Activated CD4-positive, alpha-beta T cell treated with anti-CD3 and anti-CD28 coated beads, Interleukin-2, amount 10 ng/mL, durations not matched to agents 7 days and 5 days (primary cell): ENCODE measurements at places on chromosomes 6 and 20. TPM values are rescaled to one million over a fixed set of nuclear protein-coding genes. Genes with fewer than 3 reads are reported as not detected.
A peak's percentile ranks its signal among the peaks of the same experiment; 100 is the strongest.

GRCh38 chr6:32415521-32416019 is 8.6 kb upstream of the BTNL2 start:
- peak; percentile 81 for DNase-seq

GRCh38 chr6:42352856-42353564 is 98.7 kb downstream of the TRERF1 start:
- DNase-seq, result no peak

DNA sequence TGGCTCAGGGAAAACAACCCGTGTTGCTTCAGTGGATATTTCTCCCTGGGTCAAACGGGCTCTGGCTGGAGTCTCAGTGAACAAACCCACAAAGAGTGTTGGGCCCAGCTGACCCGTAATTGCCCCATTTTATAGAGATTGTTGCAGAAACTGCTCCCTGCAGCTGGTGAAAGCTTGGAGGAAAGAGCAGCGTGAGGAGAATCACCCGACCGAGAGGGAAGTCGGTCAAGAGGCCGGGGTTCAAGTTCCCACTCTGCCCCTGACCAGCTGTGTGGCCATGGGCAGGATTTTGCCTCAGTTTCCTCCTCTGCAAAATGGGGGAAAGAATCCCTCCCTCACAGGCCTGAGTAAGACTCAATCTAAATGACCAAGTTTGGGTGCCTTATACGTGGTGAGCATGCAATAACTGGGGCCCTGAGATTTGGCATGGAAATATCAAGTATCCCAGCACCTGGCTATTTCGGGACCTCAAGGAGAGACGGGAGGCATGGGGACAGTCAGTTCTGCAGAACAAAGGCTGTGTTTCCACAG is 1.7 kb upstream of the TGM2 start:
- DNase-seq, result no peak

DNA sequence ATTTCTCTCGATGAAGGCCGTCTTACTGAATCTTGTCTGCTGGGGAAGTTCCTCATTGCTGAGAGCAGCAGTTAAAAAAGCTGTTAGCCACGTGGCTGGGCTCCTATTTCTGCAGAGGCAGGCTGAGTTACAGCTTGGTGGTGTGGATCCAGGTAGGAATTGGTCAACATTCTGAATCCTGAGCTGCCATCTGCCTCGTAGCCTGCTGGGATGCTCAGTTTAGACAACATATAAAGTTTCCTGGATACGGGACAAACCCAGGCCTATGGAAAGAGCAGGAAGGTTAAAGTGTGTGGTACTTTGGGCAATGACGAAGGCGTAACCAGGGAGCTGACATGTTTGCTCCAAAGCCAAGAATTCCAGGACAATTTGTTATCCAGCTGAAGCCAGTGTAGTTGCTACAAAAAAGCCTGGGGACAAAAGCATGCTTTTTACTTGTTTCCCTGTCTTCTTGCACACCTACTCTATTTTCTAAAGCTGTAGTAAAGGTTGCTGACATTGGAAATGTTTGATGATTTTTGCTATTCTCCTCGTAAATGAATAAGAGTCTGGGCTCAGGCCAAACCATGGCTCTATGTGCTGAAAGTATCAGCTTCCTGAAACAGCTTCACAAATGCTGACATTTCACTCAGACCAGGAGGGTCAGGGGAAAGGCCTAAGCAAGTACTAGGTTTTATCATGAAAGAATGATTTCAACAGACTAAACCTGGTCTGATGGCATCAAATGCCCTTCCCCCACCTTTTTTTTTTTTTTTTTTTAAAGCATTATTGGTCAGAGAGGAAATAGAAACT is 12.4 kb upstream of the MYLK2 start:
- no peak for DNase-seq

GRCh38 chr6:27825025-27825793 is 87.0 kb downstream of the OR2B2 start:
- DNase-seq, result no peak

GRCh38 chr6:39075807-39076622 is 27.4 kb downstream of the GLP1R start:
- no peak for DNase-seq

- no peak for DNase-seq
Observed at GRCh38 chr20:38267901-38268514, 7.5 kb upstream of the KIAA1755 start.

- no peak for DNase-seq
Observed at GRCh38 chr20:60751826-60752225, 500.2 kb upstream of the CDH4 start.

- peak; percentile 35 for DNase-seq
Observed at GRCh38 chr6:49606721-49607390, 29.8 kb downstream of the RHAG start.

DNA sequence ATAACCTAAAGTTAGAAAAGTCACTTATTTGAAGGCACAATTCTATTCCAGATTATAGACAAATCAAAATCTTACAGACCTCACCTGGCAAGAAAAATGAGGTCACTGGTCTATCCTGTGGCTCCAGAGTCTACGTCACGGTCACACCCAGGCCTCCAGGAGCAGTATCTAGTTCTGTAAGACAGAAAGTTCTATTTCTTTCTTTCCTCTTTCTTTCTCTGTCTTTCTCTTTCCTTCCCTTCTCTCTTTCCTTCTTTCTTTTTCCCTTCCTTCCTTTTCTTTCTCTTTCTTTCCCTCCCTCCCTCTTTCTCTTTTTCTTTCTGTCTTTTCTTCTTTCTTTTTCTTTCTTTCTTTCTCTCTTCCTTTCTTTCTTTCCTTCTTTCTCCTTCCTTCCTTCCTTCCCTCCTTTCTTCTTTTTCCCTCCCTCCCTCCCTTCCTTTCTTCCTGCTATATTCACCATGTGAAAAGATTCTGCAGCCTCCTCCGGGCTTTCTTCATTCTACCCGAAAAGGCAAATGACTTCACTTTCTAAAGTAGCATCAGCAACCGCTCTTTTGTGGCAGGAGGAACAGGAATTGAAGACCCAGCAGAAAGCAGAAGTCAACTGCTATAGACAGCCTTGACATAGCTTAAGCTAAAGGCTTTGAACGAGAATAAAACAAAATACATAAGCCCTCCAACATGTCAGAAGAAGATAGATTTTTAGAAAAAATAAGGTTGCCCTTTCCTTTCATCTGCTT is 83.9 kb upstream of the SIRPG start:
- DNase-seq, result no peak

DNA sequence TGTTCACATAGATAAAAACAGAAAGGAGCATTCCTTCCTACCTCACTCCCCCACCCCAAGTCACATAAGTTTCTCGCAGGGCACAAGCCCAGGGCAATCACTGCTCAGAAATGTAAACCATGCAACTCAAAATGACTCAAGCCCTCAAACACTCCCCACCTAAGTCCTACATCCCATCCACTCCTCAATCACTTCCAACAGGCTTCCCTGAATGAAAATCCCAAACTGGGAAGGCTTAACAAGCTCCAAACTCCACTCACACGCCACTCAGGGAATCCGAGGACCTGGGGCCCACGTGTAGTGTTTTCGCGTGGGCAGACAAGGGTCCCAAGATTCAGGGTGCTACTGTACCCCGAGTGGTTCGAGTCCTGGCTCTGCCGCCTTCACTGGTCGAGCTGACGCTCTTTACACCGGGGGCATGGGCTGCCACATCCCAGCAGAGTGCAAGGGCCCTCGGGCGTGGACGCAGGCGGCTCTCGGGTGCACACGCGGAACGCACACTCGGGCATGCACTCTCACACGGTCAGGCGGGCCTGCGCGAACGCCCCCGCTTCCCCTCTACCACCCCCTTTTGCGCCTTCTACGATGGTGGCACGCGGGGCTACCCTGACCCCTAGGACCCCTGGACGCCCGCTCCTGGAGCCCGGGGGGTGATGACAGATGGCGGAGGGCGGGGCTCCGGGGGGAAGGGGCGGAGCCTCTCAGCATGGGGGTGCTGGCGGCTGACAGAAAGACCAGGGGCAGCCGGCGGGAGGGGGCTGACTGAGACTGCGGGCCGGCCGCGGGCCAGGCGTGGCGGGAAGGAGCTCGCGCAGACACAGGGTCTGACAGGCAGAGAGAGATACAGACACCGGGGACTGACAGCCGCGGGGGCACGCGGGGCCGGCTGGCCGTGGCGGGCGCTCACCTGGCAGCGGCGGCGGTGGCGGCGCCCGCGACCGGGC is 657 bp downstream of the ZHX3 start:
- DNase-seq, result peak; percentile 76

ARMH2 gene
- 1.8 TPM for total RNA-seq

SLC22A7 gene
- total RNA-seq, result not detected

WFDC5 gene
- not detected for total RNA-seq

MRAP2 gene
- total RNA-seq, result not detected

NFYA gene
- 33.8 TPM for total RNA-seq

SPATA25 gene
- 0.84 TPM for total RNA-seq

GGTLC1 gene
- not detected for total RNA-seq

TMEM217 gene
- 0.92 TPM for total RNA-seq

POLR1H gene
- total RNA-seq, result 59.1 TPM

SLC13A3 gene
- total RNA-seq, result 0.35 TPM

CLPSL1 gene
- not detected for total RNA-seq

POM121L2 gene
- not detected for total RNA-seq

CD24 gene
- 0.31 TPM for total RNA-seq

PDCD2 gene
- total RNA-seq, result 96.3 TPM

BCAS1 gene
- total RNA-seq, result not detected
